Fibroblast of skin of scalp (primary cell): ENCODE measurements at places on chromosomes 2 and 18.
A peak's percentile ranks its signal among the peaks of the same experiment; 100 is the strongest.

GRCh38 chr2:199405241-199405640 lies 52.5 kb downstream of the SATB2 start:
- peak; percentile 14 for DNase-seq

GRCh38 chr2:202375033-202375608 lies 1.0 kb upstream of the BMPR2 start:
- DNase-seq: peak; percentile 75

DNA sequence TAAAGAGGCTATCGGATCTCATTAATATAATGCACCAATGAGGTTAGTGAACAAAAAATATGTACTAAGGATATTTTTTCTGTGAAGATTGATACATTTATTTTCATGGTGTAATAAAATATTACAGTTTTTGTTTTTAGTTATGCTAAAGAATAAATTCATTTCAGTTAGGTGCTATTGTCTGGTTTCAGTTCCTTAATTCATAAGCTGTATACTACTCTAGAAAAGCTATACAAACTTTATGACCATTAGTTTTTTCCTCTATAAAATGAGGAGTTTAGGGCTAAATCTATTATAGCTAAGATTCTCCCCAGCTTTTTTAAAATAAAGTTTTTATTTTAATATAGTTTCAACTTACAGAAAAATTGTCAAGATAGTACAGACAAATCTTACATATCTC lies 1311.7 kb upstream of the NXPH2 start:
- no peak for DNase-seq

DNA sequence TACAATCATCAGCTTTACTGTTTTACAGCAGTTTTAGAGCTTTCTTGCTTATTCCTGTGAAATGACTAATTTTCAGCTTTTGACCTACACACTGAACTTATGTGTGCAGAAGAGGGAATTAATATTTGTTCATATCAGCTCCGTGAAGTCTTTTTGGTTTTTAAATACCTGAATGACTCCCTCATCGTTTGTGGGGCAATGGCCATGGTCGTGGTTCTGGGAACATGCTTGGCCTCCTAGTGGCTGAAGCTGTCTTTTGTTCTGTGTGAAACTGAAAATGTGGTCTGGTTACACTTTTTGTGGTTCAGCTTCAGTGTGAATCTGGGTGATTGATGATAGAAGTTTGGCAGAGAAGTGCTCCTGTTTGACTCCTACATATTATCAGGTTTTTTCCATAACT lies 408.1 kb downstream of the THSD7B start:
- DNase-seq: peak; percentile 85

- peak; percentile 15 for DNase-seq
These were observed 47.4 kb downstream of the LRPPRC start for GRCh38 chr2:43948370-43948769.

DNA sequence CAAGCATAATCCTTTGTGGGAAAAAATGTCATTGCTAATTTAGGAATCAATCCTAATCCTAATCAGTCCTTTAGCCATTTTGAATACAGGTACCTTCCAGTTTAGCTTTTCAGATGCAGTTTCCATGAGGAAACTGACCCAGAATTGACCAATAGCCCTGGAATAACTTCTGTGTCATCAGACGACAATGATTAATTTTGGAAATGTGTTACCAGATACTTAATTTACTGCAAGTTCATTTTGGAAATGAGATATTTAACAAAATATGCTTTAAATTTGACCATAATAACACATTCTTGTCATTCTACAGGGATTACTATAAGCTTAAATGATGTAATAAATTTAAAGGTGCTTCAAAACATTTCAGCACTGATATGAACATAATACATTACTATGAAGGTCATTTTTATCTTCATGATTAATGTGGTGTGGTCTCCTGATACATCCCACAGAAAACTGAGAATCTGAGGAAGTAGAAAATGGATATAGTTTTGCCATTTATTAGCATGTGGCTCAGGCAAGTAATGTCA lies 129.8 kb upstream of the SH3BP4 start:
- DNase-seq: no peak

GRCh38 chr2:189109921-189110397 lies 69.6 kb downstream of the COL5A2 start:
- DNase-seq: peak; percentile 55

DNA sequence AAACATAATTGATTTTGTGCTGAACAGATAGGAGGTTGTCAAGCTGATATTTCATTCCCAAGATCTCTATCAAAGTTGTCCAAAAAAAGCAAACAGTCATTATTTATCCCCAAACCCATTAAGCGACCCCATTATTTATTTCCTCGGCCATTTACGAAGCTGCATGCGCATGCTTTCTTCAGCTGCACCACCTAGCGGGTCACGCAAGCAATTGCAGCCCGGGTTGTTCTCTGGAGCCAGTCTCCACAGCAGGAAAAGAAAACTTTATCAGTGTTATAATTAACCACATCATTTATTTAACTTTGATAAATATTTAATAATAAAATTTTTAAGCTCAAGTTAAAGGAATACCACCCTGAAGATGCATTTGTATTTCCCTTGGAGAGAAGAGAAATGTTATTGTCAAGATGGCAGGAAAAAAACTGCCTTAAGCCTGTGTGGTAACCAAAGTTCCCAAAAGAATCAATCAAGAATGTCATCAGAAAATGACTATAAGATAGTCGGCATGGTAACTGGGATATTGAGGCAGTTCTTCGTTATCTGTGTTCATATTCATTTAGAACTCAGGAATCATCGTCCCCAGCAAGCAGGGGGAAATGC lies 304.7 kb downstream of the FBXO15 start:
- peak; percentile 49 for DNase-seq

DNA sequence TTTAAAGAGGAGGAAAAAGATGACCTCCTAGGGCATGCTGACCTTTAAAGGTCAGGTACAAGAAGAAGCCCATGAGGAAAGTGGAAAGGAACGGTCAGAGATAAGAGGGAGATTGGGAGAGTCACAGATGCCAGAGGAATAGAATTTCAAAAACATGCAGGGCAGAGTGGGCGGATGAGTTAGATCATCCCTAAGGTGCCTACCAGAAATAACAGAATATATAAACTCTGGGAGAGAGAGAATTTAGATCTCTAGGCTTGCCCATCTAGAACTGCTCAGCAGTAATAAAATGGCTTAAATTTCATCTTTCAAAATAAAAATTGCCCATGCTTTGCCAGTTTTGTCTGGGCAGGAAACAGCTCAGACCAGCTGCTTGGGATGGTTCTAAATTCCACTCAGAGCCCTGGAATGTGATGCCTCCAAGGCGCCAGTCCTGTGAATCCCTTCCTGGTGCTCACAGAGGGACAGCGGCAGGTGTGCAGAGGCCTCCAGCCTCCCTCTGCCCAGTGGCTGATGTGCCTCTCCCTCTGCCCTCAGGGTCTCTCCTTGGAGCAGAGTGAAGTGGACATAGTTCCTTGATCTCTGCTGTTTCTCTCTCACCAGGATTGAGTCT lies 130.9 kb downstream of the ANTXR1 start:
- DNase-seq: peak; percentile 53

GRCh38 chr2:169208026-169208425 lies 138.7 kb downstream of the DHRS9 start:
- DNase-seq: no peak

GRCh38 chr18:35458271-35458670 lies 39.5 kb downstream of the INO80C start:
- no peak for DNase-seq

DNA sequence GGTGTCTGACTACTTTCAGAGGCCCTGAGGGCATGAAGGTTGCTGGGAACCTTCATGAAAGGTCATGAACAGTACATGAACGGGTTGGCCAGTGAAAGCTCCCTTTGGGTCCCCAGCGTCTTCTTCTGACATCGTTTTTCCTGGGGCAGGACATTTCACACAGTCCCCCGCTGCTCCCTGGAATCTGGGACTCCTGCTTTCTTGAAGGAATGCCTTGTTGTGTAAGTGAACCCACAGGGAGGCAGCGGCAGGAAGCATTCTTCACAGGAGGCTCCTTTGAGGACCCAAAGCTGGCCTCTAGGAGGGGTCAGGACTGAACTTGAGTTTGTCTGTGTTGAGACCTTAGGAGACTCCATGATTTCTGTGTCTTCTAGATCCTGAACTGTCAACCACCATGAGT lies 144.3 kb downstream of the KCNE4 start:
- peak; percentile 12 for DNase-seq

DNA sequence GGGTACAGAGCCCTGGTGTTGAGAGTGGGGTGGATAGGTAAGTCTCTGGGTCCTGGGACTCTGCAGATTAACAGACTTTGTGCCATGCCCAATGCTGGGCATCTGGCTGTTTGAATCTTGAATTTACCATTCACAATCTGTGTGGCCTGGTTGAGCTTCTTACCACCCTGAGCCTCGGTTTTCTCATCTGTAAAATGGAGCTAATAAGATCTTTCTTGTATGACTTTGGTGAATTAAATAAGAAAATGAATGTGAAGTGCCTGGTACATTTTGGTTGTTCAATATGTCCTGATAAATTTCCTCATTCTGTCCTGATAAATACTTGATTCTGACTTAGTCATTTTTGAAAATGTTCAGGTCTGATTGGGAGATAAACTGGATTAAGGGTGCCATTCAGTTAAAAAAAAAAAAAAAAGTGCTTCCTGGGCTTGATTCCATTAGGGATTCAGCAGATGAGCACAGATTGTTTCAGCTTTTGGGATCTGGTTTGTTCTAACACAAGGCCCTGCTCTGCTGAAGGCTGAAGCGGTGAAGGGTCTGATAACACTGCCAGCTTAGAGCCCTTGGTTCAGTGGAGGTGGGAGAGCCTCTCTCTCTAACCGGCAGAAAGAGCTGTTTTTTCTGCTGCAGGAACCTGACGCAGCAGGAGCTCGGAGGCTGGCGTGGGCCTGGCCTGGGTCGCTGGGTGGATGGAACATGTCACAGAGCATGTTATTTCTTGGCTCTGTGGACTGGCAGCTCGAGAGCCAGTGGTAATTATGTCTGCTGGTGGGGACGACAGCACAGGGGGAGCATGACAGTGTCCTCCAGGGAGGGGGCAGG lies 84.5 kb upstream of the MCFD2 start:
- DNase-seq: no peak

DNA sequence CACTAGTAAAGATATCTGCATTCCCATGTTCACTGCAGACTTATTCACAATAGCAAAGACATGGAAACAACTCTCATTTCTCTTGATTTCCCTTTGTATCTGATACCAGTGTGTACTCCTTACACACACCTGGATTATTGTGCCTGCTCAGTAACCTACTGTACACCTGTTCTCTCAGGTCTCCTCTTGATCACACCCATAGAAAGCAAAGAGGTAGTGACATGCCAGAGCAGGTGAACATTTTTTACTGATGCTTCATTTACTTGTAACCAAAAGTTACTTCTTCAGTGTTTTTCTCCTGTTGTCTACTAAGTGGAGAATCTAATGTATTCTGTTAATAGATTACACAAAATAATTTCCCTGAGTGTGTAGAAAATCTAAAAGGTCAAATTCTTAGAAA lies 46.8 kb downstream of the CDH19 start:
- DNase-seq: no peak

DNA sequence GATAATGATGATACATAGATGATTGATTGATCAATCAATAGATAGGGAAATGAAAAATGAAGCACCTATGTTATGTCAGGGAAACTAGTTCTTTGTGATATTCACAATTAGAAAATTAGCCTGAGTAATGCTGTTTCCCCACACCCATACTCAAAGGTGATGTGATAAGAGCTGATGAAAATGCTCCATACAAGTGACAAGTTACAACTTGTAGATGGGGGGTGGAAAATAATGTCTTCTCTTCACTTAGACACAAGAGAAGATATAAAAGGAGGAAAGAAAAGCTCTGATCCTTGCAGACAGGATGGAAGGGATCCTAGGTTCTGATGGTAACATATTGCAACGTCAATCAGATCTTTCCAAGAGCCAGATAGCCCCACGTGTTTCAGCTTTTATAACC lies 365.9 kb downstream of the AKAIN1 start:
- DNase-seq: no peak

GRCh38 chr18:53790786-53791185 lies 433.7 kb downstream of the MBD2 start:
- DNase-seq: peak; percentile 82

DNA sequence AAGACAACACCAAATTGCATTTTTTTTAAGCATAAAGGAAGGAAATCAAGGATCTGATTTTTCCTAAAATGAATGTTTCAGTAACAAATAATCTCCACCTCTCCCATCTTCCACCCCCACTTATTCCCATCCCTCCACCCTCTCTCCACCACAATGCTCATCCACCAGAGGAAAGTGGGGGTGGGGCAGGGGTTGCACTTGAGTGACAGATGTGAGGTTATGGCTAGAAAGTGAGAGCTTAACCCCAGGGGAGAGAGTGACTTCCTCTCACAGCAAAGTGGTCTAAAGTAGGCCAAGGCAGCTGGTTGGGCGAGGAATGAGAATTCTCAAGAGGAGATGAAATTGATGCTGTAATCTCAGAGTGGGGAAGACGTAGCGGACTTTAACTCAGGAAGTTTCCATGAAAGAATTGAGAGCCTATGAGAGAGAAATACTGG lies 104.7 kb downstream of the HNRNPLL start:
- no peak for DNase-seq

DNA sequence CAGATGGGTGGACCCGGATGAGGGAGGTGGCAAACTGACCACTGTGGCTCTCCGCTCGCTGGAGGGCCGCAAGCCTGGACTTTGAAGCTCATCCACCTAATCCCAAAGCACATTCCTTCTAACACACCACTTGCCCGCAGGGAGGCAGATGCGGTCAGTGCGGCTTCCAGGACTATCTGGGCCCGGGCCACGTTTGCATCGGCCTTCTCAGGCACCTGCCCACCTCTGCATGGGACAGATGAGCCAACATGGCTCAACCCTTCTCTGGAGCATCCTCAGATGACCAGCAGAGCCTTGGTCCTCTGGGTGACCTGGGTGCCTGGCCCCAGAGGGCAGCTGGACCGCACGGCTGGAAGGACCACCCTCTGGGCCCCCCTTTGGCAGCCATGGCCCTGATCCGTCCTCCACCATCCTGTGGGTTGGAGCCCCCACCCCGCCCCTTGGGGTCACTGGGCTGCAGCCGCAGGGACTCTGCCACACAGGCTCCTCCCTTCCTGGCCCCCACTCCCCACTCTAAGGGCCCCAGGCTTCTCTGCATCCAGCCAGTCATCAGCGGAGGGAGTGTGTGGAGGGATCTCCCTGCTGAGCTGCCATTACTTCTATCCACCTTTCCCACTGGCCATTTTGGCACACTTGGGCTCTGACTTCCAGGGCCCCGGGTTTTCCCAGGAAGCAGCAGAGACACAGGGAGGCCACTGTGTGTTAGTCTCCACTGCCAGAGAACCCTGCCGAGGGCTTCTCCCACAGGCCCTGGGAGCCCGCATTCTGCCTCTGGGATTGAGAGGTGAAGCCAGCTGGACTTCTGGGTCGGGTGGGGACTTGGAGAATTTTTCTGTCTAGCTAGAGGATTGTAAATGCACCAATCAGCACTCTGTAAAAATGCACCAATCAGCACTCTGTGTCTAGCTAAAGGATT lies 12.3 kb downstream of the HDAC4 start:
- DNase-seq: no peak
